ENCODE measurements at places on chromosomes 3 and 15. TPM values are rescaled to one million over a fixed set of nuclear protein-coding genes. Genes with fewer than 3 reads are reported as not detected.

GRCh38 chr3:13348661-13349396 lies 71.3 kb downstream of the NUP210 start:
- DNase-seq: no peak

Gene THAP10
- 1.8 TPM for total RNA-seq

Gene XCR1
- under 0.01 TPM for total RNA-seq

- DNase-seq: no peak
Measured at GRCh38 chr3:126348308-126348920, 8.8 kb downstream of the KLF15 start.

GRCh38 chr15:42523331-42523730 lies 25.3 kb downstream of the LRRC57 start:
- DNase-seq: no peak

- DNase-seq: no peak
Measured at GRCh38 chr3:100420885-100421284, 19.5 kb downstream of the LNP1 start.

DNA sequence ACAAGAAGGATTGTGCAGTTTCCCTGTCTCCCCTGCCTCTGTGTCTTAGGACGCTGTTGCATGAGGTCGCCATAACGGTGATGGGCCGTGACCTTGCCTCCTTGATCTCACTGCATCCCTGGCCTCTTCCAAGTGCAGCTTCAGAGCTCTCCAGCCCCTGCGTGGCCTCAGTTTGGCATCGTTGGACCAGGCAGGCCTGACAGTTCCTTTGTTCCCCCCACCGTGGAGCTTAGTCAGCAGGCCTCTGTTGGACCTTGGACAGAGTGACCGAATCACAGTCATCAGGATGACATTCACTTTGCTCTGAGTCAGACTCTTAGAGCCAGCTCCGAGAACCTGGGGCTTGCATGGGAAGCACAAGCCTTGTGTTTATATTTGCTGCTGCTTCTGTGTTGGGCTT lies 139.4 kb downstream of the OPA1 start:
- DNase-seq: no peak

DNA sequence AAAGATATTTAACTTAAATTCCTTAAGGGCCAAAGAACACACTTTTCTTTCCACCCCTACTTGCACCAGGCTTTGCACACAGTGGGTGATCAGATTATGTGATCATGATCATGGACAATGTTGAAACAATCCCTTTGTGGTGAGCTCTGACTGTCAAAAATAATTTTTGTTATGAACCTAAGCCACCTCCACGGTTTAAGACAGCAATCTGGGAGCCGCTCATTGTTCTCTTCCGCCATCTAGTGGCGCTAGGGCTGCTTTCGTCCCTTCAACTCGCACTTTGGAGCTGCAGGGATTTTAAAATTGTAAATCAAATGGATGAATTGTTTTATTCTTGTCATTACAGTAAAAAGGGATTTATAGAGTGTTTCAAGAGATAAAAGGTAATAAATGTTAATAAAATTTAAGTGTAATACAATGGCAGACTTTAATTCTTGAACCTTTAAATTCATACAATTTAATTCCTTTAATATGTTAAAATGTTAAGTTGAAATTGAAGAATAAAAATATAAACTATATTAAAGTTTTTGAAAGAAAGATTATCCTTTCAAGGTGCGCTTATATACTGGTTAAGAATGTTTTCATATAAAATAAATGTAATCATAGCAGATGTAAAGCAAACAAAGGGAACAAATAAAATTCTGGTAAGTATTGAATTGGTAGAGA lies 45.3 kb upstream of the ARL6 start:
- peak; percentile 54 for DNase-seq

GRCh38 chr3:188782613-188783124 lies 389.1 kb upstream of the TPRG1 start:
- DNase-seq: no peak

DNA sequence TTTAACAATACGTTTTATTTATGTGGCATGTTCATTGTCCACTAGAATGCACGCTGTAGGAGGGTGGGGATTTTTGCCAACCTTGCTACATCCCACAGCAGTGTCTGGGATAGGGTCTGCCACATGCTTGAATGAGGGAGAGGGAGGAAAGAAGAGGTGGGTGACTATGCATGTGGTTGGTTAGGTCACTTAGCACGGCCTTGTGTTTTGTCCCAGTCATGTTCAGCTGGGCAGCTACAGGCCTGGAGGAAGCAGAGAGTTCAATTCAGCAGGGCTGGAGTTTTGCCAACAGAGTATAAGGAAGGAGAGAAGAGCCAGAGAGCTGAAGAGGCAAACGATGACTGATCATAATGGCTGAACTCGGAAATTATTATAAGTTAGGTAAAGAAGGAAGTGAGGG lies 268.4 kb upstream of the NSMCE3 start:
- DNase-seq: no peak

GRCh38 chr3:66985336-66985920 lies 12.7 kb upstream of the KBTBD8 start:
- DNase-seq: no peak

Gene RMDN3
- 35.4 TPM for total RNA-seq

DNA sequence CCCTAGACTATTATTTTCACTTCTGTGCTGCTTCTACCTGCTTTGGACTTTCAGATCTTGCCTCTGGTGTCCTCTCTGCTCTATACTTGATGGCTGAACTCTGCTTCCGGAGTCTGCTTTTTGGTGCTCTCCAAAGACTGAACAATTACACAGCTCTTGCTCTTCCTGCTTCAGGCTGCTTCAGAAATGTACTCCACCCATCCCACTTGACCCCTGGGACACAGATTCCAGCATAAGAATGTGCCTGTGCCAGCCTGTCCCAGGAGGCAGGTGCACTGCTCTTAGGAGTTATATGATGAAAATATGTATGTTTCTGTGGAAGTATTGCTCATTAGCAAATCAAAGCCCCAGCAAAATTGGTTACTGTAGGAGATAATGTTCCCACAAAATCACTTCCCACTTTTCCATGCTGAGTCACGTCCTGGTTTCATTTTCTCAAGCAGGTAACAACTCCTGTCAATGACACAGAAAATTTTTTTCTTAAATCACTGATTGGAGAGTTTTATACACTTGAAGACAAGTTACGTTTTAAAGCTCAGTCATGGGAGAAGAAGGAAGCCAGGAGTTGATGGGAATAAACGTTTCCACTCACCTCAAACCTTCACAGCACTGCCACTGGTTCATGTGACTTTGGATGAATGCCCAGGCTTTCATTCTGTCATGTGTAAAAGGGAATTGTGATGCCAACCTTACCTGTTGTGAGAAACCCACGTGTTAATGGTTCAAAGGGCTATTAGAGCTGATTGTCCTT lies 239.4 kb upstream of the ZPLD1 start:
- DNase-seq: no peak

GRCh38 chr15:89521605-89522004 lies 25.2 kb upstream of the RHCG start:
- DNase-seq: no peak

DNA sequence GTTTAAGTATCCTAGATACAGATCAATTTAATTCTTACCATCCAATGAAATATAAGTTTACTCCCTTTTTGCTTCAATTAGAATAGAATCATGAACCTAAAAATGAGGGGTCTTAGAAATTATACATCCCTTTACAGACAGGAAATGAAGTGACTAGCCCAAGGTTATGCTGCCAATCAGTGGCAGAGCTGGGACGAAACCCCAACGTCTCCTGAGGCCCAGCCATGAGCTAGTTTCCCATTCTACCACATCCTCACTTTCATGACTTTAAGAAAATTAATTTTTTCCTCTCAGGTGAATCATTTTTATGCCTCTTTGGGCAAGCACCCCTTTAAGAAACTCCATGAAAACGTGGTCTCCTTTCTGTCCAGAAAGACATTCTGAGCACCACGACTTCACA lies 11.2 kb downstream of the LRIG1 start:
- no peak for DNase-seq

DNA sequence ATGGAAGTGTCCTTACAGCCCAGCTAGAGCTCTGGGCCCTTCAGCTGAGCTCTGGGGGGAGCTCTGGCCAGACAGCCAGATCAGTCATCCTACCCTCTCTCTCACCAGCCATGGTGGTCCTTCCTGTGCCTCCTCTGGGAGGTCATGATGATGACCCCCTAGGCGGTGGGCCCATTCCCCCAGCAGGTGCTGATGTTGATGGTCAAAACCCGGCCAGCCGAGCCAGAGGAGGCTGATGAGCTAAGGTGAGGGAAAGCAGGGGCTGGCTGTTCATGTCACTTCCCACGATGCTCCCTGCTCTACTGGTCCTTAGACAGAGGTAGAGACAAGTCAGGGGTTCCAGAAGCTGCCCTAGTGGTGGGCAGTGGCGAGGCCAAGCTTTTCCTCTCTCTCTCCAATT lies 35.0 kb downstream of the GRAMD2A start:
- no peak for DNase-seq

- no peak for DNase-seq
Measured at GRCh38 chr3:167874671-167875372, 139.3 kb downstream of the SERPINI1 start.

Gene PPP2R3A
- 43.6 TPM for total RNA-seq

Gene COL6A5
- not detected for total RNA-seq

DNA sequence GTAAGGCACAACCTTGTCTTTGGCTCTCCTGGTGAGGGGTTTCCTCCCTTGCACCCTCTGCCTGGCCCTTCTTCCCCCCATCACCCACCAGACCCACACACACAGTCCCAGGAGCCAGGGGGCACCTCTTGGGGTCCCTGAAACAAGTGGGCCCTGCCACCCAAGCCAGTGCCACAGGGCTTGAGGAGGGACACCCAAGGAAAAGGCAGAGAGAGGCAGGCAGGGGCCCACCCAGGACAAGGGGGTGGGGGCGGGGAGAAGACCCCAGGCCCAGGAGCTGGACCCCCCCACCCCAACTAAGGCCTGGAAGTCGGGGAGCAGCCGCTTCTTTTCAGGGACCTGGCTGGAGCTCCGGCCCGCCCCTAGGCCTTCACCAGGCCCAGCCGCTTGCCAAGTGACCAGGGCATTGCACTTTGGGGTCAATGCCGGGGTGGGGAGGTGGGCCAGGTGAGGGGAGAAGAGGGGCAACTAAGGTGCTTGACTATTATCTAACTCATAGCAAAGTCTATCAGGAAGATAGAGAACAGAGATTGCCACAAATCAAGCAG lies 88.9 kb downstream of the KCNMB2 start:
- no peak for DNase-seq

Gene SCAANT1
- total RNA-seq: not detected

- no peak for DNase-seq
Measured at GRCh38 chr3:73572368-73572767, 52.4 kb downstream of the PDZRN3 start.

Gene ZNF620
- total RNA-seq: 4.1 TPM

DNA sequence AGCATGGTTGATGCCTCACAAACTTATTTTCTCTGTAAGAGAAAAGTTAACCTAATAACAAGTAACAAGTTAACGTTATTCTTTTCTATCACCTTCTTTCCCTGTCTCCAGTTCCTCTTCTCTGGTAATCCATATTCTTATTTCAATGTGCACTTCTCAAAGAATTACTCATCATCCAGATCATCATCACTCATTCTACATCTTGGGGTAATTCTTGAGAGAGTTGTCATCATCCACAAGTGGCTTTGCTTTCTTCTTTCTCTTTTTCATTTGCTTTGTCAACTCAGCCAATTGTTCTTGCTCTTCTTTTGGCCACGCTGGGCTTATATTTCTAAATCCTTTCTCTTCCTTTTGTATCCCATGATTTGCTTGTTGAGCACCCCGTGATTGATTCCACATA lies 20.8 kb upstream of the RNF111 start:
- no peak for DNase-seq

Gene CCR3
- total RNA-seq: not detected

- no peak for DNase-seq
Measured at GRCh38 chr3:134231131-134231530, 19.5 kb downstream of the RYK start.

Gene TGM5
- 1.6 TPM for total RNA-seq

Gene DAZL
- not detected for total RNA-seq

Gene PLSCR5
- total RNA-seq: not detected

GRCh38 chr15:95996494-95996893 lies 334.0 kb upstream of the NR2F2 start:
- DNase-seq: no peak

Gene PPM1L
- 136 TPM for total RNA-seq

DNA sequence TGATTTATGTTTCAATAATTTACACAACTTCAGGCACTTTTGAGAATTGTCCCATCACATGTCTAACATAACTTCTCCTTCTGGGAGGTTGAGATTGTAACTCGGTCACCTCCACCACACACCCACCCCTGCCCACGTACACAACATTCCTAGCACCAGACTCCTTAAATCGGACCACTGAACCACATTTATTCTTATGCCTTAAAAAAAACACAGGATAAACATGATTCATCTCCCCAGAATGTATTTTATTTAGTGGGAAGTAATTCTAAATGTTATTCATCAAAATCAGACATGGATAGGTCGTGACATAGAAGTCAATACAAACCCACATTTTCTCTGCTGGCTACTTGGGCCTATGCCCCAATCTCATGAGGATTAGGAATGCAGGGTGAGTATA lies 3.0 kb downstream of the SNTN start:
- no peak for DNase-seq

DNA sequence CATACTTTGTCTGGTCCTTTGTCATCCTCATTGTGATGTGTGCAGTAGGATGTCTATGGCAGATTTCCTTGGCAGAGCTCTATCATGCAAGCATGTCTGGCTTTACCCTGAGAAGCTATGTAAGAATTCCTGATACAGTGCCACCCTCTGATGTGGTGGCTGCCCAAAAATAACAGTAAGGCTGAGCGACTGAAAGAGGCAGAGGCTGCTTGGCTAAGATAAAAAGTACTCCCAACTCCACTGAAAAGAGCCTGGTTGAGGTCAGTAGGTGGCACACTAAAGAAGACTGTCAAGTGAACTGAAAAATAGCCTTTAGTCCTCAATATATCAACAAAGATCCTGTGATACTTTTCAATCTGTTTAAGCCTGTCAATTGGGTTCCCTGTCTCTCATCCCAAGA lies 31.7 kb downstream of the BTLA start:
- DNase-seq: no peak

DNA sequence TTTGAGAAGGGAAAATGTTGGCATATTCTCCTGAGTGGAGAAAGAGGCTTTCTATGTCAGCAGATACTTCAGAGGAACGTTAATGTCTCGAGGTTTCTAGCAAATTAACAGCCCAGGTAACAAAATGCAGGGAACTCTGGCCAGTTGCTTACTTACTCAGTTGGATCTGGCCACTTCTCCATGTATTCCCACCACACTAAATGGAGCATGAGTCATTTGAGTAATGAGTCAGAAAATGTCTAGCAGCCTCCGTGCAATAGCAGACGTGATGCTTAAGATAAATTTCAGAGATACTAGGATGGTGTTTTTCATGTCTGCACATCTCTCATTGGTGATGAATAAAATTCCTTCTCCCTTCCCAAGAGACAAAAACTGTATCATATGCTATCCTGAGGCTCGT lies 671.5 kb downstream of the FHIT start:
- DNase-seq: no peak

GRCh38 chr3:12771236-12771635 lies 12.2 kb upstream of the TMEM40 start:
- no peak for DNase-seq
